ENCODE measurements at places on chromosomes 13 and 19.

DNA sequence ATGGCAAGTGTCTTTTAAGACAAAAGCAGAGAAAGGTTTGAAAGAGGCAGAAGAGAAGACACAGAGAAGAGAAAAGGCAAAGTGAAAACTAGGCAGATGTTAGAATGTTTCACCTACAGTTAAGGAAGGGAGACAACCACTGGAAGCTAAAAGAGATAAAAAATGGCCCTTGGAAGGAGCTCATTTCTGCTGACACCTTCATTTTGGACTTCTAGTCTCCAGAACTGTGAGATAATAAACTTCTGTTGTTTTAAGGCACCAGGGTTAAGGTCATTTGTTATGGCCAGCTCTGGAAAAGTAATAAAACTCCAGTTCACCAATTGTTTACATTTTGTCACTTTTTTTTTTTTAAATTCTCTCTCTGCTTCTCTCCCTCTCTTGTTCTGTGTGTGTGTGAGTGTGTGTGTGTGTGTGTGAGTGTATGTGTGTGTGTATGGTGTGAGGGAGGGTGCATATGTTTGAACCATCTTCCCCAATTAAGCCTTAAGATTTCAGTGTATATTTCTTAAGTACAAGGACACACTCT lies 374.6 kb downstream of the DACH1 start:
- DNase-seq = no peak

DNA sequence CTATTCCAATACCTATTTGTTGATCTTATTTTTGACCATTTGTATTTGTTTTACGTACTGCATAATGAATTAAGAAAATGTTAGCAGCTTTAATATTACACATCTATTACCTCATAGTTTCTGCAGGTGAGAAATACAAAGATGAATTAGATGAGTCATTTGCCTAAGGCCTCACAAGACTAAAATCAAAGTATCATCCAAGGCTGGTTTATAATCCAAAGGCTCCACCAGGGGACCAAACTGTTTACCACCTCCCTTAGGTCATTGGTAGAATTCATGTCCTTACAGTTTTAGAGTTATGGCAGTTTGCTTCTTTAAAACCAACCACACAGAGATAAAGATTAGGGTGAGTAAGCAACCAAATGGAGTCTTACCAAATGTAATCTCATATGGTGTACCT lies 848.1 kb downstream of the SLITRK6 start:
- no peak for DNase-seq

GRCh38 chr13:31477961-31478360 lies 261.4 kb upstream of the RXFP2 start:
- DNase-seq = no peak

GRCh38 chr19:56111601-56112312 lies 9.3 kb downstream of the ZNF787 start:
- DNase-seq = peak; percentile 60

GRCh38 chr13:59843040-59843439 lies 320.7 kb downstream of the DIAPH3 start:
- no peak for DNase-seq

DNA sequence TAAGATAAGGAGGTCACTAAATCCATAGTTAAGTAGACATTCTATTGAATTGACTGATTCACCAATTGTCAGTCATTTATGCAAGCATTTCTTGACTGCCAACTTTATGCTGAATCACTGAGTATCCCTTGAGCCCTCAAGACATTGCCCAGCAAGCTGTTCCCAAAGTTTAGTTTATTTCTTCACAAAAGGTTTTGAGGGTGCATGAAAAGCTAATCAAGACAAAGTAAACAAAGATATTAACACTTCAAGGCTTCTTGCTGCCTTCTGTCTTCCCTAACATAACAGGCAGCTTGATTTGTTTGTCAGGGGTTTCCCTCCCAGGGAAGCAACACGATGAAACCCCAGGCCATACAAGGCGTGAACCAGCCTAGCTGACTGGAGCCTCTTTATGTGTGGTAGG lies 374.4 kb downstream of the SPRY2 start:
- no peak for DNase-seq

DNA sequence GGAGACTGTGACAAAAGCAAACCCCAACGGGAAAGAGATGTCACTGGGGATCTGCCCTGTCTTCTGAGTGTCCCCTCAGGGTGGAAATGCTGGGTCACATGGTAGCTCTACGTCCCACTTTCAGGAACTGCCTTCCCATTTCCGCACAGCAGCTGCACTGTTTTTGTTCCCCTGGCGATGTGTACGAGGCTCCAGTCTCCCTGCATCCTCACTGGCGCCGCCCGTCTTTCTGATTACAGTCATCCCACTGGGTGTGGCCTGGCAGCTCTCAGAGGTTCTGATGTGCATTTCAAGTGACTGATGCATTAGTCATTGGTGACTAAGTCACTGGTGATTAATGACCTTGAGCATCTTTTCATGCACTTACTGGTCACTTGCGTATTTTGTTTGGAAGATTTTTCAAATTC lies 21.2 kb downstream of the PCID2 start:
- DNase-seq = no peak

DNA sequence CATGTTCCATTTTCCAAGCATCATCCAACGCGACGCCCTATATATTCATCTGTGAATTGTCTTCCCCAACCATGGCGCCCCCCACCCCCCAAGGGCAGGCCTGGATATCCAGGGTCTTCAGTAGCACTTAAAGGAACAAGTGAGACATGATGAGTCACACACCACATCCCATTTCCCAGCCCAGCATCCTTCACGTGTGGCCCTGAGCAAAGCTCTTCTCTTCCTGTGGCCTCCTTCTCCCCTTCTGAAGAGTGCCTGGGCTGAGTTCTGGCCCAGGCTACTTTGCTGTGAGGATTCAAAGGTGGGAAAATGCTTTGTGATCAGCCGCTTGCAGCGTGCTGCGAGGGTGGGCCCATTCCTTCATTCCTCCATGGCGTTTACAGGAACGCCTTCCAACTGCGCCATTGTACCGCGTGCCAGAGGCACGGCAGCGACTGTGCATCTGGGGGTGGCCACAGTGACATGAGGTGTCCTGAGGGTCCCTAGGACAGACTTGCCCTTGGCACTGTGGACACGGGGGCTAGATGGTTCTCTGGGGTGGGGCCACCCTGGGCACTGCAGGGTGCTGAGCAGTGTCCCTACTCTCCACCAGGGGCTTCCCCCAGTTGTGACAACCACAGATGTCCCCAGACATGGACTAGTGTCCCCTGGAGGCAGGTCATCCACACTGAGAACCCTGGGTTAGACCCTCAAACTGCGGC lies 11.7 kb downstream of the PLIN4 start:
- no peak for DNase-seq

DNA sequence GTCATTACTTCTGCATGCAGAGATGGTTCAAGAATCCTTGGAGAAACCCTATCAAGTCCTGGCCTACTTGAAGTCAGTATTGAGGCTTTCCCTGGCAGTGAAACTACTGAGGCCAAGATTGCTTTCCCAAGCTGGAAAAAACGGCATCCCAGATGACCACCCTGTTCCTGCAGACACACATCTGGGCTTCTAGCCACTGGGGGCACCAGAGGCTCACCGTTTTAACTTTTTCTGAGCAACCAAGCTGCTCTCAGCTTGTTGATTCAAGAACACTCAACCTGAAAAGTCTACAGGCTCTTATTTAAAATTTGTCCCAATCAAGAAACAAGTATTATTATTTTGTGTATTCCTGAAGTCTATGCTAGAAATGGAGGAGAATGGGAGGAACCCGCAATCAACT lies 66.6 kb downstream of the SPRYD7 start:
- no peak for DNase-seq

DNA sequence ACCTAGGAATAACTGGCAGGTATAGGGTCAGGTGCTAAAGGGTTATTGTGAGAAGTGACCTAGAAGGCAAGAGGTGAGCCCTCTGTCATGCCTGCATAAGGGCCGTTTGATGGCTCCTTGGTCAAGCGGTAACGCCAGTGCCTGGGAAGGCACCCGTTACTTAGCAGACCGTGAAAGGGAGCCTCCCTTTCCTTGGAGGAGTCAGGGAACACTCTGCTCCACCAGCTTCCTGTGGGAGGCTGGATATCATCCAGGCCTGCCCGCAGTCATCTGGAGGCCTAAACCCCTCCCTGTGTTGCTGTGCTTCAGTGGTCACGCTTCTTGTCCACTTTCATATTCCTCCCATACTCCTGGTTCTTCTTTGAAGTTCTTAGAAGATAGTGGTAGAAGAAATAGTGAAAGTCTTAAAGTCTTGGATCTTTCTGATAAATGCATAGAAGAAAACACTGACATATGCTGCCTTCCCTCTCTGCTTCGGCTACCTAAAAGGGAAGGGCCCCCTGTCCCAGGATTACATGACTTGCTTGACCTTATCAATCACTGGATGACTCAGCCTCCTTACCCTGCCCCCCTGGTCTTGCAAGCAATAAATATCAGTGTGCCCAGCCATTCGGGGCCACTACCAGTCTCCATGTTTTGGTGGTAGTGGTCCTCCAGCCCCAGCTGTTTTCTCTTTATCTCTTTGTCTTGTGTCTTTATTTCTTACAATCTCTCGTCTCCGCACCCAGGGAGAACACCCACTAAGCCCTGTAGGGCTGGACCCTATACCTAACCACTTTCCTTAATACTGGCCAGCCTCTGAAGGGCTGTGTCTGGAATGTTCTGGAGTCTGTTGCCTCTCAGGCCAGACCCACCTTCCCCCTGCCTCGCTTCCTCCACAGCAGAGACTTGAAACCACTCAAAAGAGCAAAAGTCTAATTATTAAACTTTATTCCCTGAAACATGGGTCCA lies 16.1 kb upstream of the ABCC4 start:
- DNase-seq = no peak

DNA sequence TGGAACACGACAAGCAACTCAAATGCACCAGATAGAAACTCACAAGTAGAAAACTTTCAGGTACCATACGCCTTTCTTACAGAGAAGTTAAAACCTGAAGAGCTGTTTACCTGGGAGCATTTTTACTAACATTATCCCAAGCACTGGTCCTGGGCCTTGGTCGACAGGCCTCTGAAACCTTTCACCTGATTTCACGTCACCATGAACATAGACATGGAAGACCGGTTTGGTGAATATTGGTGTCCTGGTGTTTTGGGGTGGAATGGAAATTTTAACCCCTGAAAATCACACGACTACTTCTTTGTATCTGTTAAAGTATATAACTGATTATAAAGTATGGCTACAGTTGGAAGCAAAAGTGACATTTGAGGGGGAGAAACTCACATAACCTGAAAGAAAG lies 176.6 kb upstream of the ARGLU1 start:
- DNase-seq = no peak

- no peak for DNase-seq
Measured at GRCh38 chr13:112850273-112850672, 118.7 kb upstream of the MCF2L start.

GRCh38 chr13:109497917-109498316 lies 288.5 kb downstream of the IRS2 start:
- no peak for DNase-seq

DNA sequence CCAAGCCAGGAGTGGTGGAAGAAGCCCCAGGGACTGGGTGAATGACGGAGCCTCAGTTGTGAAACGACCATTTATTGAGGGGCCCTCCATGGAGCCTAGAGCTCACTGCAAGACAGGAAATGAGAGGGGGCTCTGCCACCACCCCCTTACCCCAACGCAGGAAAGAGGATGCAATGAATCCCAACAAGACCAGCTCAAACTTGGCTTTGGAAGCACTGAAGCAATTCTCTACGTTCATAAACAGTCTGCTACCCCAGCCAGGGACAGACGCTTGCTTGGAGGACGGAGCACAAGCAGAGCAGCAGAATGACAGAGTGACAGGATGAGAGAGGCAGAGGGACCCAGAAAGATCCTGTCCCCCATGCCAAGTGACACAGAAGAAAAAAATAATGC lies 1.0 kb downstream of the PRKACA start:
- DNase-seq = no peak

DNA sequence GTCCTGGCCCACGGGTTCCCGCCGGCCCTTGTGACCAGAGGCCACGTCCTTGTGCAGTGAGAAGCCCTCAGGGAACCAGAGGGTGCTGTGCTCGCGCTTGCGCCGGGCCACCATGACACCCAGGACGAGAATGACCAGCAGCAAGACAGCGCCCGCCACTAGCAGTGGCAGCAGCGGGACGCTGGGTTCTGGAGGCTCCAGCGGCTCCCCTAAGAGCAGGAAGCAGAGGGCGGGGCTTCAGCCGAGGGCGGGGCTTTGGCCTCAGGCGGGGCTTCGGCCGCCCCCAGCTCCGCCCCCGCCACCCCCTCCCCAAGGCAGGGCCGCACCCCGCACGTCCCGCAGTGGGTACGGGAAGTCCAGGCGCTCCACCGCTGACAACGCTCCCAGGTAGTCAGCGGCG lies 30.4 kb downstream of the NOTCH3 start:
- no peak for DNase-seq

- DNase-seq = no peak
Measured at GRCh38 chr13:98298599-98298998, 121.5 kb upstream of the RNF113B start.

DNA sequence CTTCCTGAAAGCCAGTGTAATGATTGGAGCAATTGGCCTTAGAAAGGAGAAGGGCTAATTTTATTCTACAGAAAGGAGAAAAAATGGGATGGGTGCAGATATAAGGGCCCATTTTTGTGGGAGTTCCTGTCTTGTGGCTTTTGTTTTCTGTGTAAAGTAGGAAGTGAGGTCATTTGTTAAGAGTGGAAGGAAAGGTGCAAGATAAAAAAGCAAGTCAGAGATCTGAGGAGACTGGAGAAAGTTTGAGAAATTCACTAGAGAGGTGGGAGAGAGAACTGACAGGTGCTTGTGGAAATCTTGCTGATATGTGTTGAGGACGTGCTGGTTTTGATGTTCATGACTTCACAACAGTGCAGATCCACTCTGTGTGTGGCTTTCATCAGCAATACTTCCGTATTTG lies 349.4 kb downstream of the DLEU7 start:
- DNase-seq = no peak

- DNase-seq = no peak
Measured at GRCh38 chr13:36526897-36527296, 94.6 kb downstream of the CCNA1 start.

- DNase-seq = no peak
Measured at GRCh38 chr13:91241221-91241933, 106.1 kb upstream of the MIR17HG start.

GRCh38 chr19:10286803-10287737 lies at the start of gene ICAM4:
ICAM4 (plus strand) TSS chr19:10286955; CDS start chr19:10287013, 58 bp downstream.
- DNase-seq = peak; percentile 59

DNA sequence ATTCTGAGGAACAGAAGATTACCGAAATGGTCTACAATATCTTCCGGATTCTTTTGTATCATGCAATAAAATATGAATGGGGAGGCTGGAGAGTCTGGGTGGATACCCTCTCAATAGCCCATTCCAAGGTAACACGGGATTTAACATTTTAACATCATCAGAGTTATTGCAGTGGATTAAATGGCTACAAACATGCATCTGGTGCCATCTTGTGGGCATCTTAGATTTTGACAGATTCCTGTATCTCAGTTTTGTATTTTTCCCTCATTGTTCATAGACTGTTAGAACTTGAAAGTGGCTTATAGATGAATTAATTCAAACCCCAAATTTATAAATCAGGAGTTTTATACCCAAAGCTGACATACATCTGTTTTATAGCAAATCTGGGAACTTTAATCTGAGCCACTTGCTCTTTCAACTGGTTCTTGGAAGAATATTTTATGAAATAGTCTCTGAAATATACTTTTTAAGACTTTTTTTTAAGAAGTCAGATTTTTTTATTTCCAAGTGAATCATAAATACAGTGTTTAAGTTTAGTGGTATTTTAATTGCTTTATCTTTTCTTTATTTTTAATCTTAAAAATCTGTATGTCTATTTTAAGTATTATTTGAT lies 215.2 kb downstream of the NBEA start:
- peak; percentile 28 for DNase-seq

- no peak for DNase-seq
Measured at GRCh38 chr13:24921881-24922280, 157.9 kb downstream of the RNF17 start.
